ENCODE measurements at places on chromosomes 7 and 10.

DNA sequence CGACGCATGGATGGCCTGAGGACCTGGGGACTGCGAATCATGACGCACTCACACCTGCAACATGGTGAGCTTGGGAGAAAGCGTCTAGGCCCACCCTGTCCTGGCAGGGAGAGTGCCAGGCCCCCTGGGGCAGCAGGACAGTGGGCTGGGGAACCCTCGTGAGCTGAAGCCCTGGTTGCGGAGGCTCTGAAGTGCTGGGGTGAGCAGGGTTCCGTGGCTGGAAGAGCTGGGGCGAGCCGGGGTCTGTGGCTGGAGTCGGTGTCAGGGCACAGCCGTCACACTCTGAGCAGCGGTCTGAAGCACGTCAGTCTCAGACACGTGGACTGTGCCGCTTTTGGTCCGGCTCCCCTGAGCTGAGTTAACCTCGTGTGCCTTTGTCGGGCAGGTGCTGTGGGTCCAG, 4.7 kb downstream of the SUN1 start:
- DNase-seq, result no peak

DNA sequence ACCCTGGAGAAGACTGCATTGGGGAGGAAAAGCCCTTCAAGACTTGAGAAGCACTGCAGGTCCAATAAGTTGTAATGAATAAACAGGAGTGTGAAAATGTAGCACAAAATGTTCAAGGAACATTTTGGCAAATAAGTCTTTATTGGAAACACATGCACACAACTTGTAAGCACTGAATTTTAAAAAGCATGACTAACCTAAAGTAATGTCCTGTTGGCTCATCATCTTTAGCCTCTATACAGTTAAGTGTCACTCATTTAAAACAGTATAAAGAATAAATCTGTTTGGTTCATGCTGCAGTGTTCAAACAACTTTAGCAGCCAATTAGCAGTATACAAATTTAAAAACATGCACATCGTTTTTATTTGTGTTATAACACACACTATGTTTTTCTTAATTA, 108.6 kb downstream of the CDK6 start:
- no peak for DNase-seq

DNA sequence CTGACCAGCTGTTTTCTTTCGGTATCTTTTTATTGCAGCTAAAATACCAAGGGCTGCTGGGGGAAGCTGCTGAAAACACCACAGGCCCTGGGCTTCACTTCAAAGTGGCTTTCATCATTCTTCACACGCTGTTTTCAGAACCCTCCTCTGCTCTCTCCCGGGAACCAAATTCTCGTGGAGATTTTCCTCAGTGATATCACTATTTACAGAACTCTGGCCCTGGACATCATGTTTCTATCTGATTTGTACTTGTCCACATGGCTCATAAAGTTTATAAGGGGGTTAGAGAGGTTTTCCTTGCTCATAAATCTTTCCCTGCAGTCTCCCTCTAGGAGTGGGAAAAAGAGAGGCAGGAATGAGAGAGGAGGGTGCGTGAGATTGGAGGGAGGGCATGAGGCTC, 177.4 kb upstream of the NPVF start:
- no peak for DNase-seq

DNA sequence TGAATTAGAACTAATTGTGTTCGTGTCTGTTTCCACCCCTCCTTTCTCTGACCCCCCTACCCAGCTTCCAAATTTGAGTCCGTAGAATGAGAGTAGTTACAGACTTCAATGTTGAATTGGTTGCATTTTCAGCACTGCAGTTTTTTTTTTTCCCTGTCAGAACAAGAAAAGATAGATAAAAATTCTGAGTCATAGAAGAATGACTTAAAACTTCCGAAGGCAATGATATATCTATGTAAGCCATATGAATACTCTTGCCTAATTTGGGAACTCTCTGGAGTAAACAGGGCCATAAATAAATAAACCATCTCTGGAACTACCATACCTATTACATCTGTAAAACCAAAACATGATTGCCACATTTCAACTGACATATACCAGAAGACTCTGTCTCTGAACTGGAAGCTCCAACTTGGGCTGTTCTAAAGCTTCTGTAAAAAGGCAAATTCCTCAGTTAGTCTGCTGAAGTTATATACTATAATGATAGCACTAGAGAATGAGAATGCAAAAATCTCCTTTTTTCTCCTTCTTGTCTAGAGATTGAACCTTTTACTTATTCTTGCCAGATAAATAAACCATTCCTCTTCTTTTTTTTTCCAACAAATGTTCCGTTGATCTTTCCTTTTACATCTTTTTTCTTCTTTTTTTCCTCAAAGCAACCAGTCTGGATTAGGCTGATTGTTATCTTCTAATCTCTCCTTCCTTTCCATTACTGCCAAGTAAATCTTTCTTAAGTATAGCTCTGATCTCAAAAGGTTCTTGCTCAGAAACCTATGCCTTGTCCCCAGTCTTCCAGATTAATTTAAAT, 23.5 kb downstream of the VCL start:
- DNase-seq, result no peak

- no peak for DNase-seq
Measured at GRCh38 chr7:121824276-121824675, 48.7 kb upstream of the PTPRZ1 start.

DNA sequence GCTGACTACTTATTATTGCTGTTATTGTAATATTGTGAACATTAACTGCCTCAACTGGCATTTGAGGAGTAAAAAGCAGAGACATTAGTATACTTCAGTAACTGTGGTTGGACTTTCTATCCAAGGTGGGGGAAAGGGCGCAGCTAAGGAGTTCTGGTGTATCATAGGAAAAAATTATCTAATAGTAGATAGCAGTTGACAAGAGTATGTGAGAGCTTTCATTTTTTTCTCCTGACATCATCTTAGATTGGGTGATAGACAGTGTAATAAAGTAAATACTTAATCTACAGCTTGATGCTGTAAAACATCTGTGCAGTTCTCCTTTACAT, 68.9 kb downstream of the PHTF2 start:
- no peak for DNase-seq

DNA sequence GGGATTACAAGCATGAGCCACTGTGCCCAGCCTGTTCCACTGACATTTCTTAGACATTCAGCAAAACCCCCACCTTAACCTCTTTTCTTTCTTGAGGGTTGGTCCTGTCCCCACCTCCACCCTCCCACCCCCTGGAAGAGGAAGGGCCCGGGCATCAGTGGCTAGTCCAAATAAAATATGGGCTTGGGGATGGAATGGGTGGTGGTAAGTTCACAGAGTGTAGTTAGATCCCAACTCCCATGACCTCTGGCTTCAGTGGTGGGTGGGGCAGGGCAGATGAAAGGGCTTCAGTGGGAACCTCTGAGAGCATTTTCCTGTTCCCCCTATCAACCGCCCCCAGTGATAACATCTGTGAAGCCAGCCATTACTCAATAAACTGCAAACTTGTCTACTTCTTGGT, 9.8 kb downstream of the SFXN3 start:
- DNase-seq, result no peak

GRCh38 chr10:4473977-4474376, 352.0 kb upstream of the AKR1E2 start:
- no peak for DNase-seq

GRCh38 chr7:47233996-47234395, 347.9 kb downstream of the TNS3 start:
- no peak for DNase-seq

DNA sequence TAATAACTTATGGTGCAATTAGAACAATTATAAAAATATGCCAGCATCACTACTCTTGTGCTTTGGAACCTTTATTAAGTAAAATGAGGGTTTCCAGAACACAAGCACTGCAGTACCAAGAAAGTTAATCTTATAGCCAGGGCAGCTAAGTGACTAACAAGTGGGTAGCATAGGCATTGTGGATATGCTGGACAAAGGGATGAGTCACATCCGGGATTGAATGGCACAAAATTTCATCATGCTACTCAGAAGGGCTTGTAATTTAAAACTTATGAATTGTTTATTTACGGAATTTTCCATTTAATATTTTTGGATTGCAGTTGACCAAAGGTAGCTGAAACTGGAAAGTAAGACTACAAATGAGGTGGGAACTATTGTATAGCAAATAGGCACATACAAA, 250.6 kb downstream of the C7orf25 start:
- no peak for DNase-seq

GRCh38 chr7:24704311-24704710, 53.0 kb downstream of the GSDME start:
- no peak for DNase-seq

Data from stimulated activated CD8-positive, alpha-beta memory T cell treated with anti-CD3 and anti-CD28 coated beads, Interleukin-4, amount 100 ng/mL, for 4 hours (primary cell).